ENCODE measurements at places on chromosomes 5 and 9.

- no peak for DNase-seq
These were observed 177.6 kb downstream of the MUSK start for GRCh38 chr9:110846215-110846614.

DNA sequence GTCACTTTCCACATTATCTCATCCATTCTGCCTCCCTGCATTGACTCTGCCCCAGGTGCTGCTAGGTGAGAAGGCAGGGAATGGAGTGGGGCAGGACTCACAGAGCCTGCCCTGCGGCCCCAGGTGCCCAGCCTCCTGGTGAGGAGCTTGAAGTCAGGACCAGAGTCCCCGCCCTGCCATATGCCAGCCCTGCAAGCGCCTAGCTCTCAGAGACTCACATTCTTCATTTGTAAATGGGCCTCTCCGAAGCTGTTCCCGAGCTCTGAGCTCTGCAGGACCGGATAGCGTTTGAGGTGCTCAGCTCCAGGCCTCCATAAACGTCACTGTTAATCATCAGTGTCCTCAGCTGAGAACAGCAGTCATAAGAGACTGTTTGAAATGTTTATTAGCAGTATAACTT is 75.1 kb upstream of the STXBP1 start:
- DNase-seq, result no peak

DNA sequence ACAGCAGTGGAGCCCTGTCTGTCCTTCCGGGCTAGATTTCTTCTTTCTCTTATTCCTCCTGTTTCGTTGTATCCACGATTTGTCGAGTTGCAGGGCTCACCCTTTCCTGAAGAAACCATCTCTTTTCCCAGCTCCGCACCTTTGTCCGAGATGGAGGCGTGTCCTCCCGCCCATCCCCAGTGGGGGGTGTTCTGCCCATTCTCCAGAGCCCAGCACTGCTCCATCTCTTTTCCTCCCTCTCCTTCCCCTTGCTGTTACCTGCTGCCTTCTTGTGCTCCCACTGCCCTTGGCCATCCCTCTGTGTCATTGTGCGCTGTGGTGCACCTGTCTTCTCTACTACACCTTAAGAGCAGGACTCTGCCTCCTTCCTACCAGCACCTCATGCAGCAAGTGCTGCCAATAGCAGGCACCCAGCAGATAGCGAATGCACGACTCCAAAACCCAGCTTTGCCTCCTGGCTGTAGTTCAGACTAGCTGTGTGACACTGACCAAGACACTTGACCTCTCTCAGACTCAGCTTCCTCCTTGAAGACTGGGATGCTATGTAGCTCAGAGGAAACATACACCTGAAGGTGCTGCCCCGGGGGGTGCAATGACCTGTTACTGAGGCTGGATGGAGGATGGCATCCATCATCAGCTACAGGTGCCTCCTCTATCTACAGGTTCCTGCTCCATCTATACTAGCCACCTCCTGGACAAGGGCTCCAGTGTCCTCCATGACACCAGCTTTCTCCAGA is 8.9 kb downstream of the OR13J1 start:
- no peak for DNase-seq

- no peak for DNase-seq
These were observed 815.7 kb downstream of the SEMA5A start for GRCh38 chr5:8730194-8730593.

DNA sequence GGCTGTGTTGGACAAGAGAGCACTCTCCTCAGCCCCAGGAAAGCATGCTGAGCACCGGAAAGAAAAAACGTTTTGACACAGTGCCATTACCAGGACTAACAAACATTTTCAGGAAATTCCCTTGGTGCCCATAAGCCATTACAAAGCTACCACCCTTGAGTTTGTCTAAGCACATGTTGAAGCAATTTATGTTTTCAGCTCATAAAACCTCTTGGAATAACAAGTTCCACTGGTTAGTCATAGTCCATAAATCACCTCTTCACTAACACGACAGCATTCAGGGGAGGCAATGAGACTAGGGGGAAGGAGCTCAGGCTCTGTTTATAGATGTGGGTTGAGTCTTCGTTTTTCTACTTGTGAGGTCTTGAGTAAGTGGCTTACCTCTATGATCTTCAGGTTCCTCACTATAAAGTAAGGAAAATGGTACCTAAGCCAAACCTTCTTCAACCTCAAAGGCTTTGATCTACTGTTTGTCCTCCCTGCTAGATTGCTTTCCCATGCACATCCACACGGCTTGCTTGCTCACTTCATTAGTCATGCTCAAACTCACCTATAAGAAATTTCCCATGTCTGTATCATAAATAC is 65.4 kb downstream of the DRD1 start:
- peak; percentile 25 for DNase-seq

- no peak for DNase-seq
These were observed 77.8 kb upstream of the OTULINL start for GRCh38 chr5:14503681-14504331.

DNA sequence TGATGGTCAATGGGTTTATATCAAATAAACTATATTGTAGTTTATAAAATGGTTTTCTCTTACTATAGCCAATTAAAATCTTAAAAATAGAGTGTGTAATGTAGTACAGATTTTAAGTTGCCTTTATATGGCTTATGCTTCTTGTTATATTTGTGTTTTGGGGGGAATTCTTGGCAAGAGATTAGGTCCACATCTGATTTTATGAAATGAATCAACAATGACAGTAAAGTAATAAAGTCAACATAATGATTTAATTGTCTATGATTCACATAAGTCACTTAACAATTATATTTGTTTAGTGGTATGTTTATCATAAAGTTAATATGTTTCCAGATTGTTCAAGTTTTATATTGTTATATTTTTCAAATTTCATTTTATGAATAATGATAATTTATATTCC is 164.8 kb downstream of the COMMD10 start:
- DNase-seq, result no peak

GRCh38 chr5:6636293-6636692 is 3.1 kb downstream of the SRD5A1 start:
- DNase-seq, result peak; percentile 2
